ENCODE measurements at places on chromosomes 3 and 15.

- DNase-seq: no peak
Observed at GRCh38 chr3:65551945-65552344, 486.8 kb downstream of the MAGI1 start.

DNA sequence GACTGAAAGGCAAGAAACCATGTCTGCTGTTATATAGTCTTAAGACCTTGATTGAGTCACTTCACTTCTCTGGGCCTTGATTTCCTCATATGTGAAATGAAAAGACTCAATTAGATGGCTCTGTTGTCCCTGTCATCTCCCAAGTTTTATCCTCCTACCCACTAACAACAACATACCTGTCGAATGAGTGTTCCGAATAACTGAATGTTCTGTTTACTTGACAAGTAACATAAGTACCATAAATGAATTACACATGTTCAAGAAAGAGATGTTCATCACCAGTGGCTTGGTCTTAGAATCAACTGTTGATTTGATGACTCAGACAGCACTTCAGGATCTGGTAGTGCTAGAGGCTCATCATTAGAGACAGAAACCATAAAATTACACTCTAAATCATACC lies 311.7 kb downstream of the VPS13C start:
- DNase-seq: no peak

GRCh38 chr3:184602372-184603150 lies 41.0 kb downstream of the EPHB3 start:
- no peak for DNase-seq

- DNase-seq: no peak
Observed at GRCh38 chr3:196555295-196555694, 13.1 kb downstream of the WDR53 start.

- no peak for DNase-seq
Observed at GRCh38 chr15:85756411-85757072, 38.2 kb downstream of the KLHL25 start.

DNA sequence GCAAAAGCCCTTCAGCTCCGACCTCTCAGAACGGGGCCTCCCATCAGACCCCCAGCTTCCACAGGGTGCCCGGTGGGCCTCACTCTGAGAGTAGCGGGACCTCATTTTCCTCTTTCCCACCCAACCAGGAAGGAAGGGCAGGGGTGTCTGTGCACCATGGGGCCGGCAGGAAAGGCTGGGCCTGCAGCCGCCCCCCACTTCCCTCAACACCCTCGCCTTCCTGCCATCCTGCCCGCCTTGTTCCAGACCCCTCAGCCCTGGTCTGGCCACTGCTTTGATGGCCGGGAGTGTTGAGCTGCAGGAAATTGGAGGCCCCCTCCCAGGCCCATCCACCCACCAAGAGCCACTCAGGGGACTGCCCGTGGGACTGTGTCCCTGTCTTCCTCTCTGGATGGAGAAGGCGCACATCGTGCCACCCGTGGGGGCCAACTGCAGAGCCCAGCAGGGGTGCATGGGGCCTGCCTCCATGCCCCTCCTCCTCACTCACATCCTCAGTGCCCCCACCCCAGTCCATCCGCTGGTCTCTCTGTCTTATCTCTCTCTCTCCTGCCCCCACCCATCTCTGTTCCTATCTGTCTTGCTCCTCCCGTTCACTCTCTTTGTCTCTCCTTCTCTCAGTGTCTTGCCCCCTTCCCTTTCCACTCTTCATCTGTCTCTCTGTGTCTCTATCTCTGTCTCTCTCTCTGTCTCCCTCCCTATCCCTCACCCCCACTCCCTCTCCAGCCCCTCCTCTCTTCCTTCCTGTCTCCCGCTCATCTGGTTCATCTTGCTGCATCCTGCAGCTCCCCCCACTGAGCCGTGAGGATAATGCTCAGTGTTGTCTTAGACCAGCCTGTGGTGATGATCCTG lies 1.8 kb upstream of the PLXND1 start:
- no peak for DNase-seq

DNA sequence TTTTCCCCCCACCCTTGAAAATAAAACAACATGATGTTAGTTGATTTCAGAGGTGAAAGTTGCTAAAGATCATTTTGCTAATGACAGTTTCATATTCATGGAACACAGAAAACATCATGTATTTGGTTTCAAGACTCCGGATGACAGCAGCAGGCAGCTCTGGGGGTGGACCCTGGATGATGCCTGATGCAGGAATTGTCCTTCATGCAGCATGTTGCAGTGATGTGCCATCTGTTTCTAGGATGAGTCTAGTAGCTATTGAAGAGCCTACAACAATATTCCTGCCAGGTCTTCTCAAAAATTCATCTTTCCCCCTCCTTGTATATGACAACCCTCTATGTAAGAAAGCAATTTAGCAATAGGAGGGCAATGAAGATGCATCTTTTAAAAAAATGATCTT lies 108.3 kb downstream of the SV2B start:
- no peak for DNase-seq

DNA sequence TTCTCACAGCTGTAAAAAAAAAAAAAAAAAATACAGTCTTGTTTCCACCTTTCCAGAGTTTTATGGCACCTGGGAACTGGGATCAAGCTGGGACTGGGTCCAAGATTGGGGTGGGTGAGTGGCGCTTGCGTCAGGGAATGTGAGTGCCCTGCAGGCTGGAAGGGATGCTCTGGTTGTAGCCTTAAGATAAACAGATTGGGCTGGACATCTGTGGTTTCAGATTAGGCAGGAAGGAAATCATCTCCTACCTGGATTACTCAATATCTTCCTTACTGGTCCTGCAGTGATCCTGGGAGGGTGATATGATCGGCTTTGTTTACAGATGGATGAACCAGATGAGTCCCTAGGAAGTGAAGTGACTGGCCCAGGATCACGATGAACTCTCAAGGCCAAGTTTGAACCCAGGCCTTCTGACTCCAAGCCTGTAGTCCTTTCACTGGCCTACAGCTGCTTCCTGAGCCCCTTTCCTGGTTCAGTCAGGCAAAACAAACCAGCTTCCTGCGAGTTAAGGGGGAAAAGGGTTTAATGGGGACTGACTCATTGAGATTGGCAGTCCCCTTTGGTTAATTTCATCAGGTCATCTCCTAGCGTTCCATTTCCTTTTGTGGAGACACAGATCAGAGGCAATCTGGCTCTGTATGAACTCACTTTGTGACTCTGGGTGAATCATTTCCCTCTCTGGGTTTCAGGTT lies 179.8 kb downstream of the THSD4 start:
- DNase-seq: no peak

- no peak for DNase-seq
Observed at GRCh38 chr15:82571722-82572222, 31.5 kb upstream of the RPS17 start.

- no peak for DNase-seq
Observed at GRCh38 chr3:24519368-24520100, 24.9 kb upstream of the THRB start.

GRCh38 chr3:15121936-15122335 lies 23.0 kb upstream of the RBSN start:
- no peak for DNase-seq

GRCh38 chr15:77371850-77372563 lies 47.9 kb downstream of the PEAK1 start:
- no peak for DNase-seq

- no peak for DNase-seq
Observed at GRCh38 chr3:78424656-78425055, 1343.1 kb downstream of the ROBO1 start.

DNA sequence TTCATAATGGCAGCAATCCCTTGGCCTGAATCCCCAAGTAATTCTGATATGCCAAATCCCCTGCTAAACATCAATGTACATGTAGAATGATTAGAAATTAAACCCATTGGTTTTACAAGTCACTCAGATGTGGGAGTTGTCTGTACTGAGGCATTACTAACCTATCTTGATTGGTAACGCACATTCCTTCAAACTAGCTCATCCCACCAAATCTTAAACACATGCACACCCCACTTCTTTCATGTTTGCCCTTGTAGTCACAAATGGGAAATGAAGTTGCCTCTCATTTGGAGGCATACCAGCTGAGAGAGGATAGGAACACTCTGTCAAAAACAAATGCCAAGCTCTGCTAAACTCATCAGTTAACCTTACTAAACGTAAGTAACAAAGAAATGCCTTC lies 29.1 kb upstream of the MAN2C1 start:
- no peak for DNase-seq

DNA sequence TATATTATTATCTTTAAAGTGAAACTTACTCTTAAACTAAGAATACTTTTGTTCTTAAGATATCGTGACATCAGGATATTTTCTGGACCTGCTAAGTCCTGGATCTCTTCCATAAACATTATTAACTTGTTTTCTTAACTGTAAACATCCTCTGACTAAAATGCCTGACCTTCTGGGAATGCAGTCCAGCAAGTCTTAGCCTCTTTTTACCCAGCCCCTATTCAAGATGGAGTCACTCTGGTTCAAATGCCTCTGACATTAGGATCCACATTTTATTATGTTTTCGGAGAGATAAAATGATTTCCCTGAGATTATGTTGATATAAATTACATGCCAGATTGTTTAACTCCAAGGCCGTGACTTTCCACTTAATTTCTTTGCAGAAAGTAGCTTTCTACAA lies 37.6 kb downstream of the OSTN start:
- no peak for DNase-seq

GRCh38 chr15:99582508-99582960 lies 16.8 kb downstream of the MEF2A start:
- DNase-seq: no peak

DNA sequence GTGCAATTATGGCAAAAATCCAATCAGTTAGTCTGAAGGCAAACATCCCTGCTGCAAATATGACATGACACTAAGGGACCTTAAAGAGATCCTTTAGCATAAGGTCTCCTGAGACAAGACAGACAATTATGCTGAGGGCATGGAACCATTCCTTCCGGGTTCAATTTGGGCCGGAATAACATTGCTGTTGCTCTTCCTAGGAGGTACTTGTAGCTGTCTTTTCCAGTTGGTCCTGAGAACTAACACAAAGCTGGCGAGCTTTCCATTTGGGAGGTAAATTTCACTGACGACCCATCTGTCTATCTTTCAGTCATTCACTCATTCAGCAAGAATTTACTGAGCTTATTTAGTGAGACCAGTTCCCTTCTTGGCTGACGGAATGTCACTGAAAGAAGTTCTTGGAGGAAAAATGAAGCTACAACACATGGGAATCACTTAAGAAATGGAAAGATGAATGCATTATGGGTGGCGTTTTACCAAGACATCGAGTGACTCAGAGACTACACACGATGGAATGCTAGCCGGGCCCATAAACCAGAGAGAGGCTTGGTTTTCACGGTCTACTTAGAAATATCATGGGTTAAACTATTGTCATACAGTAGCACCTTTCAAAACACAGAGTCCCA lies 215.5 kb downstream of the PDZRN3 start:
- DNase-seq: no peak

GRCh38 chr3:42652611-42653302 lies 740 bp upstream of the ZBTB47 start:
- DNase-seq: no peak

- DNase-seq: no peak
Observed at GRCh38 chr15:58738046-58738707, 11.3 kb downstream of the ADAM10 start.

DNA sequence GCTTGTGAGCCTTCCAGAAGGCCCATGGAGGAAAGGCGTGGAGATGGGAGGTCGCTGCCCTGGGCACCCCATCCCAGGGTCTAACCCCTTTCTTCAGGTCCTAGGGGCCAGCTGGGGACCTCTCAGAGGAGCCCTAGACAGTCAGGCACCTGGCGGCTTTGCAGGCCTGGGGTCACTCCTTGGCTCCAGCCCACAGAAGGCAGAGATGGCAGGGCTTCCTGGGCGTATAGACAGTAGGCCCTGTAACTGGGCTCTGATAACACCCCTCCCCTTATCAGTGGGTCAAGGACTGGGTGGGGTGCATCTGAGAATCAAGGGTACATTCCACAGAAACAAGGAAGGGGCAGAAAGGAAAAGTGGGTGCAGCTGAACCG lies 16.7 kb downstream of the ZDHHC19 start:
- no peak for DNase-seq

DNA sequence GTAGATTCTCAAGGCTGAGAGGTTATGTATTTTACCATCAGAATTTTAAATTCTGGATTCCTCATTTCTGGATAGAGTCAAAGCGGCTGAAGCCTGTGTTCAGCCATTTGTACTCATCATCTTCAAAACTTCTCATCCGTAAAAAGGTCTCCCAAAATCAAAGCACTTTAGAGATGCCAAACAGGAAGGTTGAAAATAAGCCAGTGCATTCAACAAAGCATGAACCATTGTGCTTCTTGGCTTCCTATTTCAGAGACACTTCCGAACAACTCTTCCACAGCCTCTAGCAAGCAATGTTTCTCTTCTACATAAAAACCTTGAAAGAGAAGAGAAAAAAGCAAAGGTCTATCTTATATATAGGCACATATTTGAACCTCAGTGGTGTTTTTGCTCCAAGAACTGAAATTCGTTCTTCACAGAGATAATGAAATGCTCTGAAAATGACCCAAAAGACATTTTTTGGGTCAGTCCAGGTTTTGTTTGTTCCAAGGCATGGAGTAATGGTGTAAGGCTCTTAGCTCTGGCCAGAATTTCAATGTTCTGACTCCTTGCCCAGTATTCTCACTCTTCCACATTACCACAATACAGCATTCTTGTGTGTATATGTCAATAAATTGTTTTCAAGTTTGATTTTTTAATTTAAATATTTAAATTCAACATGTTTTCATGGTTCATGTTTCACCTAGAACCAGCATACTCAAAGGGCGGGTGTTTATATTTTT lies 163.1 kb downstream of the STAC start:
- DNase-seq: no peak

GRCh38 chr15:22228101-22228762 lies 147.9 kb downstream of the OR4M2 start:
- DNase-seq: no peak

DNA sequence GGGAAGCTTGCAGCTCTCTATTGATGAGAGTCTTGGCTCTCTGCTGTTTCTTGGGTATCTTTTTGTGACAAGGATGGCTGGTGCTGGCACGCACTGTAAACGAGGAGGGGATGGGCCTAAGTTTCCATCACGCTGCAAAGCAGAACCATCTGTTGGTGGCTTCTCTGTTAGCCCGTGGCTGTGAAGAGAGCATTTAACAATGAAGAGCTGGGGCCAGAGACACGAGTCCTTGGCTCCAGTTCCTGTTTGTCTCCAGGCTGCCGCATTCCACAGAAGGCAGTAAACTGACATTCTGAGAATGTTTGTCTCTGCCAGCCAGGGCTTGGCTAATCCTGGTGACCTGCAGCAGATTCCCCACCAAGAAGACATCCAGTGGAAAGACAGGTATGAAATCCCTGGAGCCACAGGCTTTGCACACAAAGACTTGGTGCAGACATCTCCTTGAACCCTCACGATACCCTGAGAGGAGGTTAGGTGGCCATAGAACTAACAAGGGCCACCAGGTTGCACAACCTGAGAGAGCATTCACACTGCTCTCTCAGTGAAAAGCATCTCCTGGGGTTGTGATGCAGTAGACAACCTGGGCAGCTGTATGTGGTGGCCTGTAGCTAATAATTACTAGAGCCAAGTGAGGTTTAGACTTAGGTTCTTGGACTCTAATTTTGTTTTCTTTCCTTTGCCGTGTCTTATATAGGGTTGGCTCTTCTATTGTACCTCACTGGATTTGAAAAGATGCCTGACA lies 130.9 kb downstream of the ASB7 start:
- DNase-seq: no peak

DNA sequence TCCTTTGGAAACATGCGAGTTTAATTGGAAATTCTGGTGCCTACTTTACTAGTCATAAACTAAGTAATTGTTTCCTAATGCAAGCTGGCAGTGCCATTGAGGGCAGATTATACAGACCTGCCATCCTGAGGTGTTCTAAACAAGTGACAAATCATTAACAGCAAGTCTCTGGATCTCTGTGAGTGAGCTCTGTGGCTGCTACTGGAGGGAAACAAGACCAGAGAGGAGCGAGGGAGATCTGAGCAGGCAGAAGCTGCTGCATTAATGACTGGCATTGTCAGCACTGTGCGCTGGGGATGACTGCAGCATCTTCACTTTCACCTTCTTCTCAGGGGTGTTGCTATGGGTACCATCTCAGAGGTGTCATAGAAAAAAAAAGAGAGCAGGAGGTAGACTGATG lies 308.4 kb upstream of the DPH6 start:
- DNase-seq: no peak
